ENCODE measurements at places on chromosomes 7 and 10.

DNA sequence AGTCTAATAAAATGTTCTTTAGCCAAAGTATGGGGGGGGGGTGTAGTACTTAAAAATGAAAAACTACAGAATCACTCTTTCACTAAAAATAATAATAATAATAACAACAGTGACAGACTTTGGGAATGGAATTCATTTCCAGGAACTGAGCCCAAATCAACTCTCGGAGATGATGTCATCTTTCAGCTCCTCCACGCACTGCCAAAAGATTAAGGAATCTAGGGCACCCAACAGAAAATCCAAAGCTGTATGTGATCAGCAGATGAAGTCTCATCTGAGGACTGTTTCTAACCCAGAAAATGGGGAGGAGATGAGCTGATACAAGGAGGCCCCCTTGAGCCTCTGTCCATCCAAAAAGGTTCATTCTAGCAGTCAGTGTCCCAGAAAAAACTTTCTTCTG, 54.5 kb downstream of the GRB10 start:
- no peak for DNase-seq

DNA sequence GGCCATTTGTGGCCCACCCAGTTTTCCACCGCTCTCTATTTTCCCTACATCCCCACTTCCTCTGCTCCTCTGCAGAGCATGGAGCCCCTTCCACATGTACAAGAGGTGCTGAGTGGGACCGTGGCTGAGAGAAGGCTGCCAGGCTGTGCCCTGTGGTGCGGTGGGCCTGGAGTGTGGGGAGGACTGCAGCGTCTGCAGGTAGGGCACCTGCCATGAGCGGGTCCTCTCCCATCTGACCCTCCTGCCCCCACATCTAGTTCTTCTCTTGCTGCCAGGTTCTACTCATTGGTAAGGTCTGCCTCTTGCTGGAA, 145.6 kb upstream of the FAM20C start:
- no peak for DNase-seq

- DNase-seq: no peak
These were observed 38.7 kb downstream of the PLXNA4 start for GRCh38 chr7:132537456-132538145.

- no peak for DNase-seq
These were observed 217.9 kb upstream of the ZMIZ1 start for GRCh38 chr10:78850644-78851435.

DNA sequence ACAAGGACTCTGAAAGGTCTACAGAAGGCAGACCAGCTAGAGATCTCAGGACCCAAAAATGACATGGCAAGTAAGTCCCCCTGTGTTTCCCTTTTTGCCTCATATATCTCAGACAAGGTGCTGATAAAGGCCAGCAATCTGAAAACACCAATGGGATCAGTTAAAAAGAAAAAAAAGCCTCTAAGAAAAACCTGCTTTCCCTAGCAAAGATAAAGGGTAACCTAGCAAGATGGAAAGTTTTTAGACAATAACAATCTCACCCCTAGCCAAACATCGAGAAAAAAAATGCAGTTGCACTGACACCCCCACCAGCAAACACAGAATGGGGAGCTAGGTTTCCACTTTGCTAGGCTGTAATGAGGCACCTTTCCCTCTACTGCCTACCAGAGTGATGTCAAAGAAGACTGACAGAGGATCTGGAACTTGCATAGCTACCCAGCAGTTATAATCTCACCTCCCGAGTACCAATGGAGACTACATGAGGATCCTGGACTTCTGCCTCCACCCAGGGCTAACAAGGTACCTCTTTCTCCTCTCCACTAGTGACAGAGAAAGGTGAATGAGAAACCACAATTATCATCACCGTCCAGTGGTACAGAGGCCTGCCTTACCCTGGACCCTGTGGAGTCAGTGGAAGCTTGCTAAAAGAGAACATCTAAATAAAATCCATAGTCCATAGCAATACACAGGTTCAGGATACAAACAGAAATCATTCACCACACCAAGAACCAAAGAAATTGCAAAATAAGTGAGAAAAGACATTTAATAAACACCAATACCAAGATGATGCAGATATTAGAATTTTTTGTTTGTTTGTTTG, 240.8 kb downstream of the ARHGAP12 start:
- no peak for DNase-seq

DNA sequence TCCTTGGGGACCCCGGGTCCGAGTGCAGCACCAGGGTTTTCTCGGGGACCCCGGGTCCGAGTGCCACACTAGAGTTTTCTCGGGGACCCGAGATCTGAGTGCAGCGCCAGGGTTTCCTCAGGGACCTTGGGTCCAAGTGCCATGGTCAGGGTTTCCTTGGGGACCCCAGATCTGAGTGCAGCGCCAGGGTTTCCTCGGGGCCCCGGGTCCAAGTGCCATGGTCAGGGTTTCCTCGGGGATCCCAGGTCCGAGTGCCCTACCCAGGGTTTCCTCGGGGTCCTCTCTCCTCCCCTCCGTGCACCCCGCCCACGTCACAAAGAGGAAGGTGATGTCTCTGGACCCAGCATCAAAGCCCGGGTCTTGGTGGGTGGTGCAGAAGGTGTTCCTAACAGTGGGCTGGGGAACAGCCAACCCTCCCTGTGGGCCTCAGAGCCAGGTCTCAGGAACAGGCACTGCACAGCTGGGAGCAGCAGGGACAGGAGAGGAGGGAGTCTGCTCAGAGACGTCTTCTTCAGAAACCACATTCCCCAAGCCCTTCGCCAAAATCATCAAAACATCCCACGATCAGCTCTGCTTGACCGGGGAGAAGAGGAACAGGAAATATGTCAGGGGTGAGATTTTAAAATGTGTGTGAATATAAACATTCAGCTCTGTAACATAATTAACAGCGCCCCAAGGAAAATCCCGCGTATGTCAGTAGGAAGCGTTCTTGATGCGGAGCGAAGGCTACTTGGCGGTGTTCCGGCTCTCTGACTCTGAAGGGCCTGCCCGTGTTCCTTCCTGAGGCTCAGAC, 540.7 kb downstream of the DNAJB6 start:
- DNase-seq: no peak

DNA sequence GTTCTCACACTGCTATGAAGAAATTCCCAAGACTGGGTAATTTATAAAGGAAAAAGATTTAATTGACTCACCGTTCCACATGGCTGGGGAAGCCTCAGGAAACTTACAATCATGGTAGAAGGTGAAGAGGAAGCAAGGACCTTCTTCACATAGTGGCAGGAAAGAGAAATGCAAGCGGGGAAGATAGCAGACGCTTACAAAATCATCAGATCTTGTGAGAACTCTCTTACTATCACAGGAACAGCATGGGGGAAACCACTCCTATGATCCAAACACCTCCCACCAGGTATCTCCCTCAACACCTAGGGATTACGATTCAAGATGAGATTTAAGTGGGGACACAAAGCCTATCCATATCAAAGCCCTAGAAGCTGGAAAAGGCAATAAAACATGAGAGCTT, 130.8 kb downstream of the MDFIC start:
- no peak for DNase-seq

- no peak for DNase-seq
These were observed 54.5 kb upstream of the FZD8 start for GRCh38 chr10:35696392-35697287.

DNA sequence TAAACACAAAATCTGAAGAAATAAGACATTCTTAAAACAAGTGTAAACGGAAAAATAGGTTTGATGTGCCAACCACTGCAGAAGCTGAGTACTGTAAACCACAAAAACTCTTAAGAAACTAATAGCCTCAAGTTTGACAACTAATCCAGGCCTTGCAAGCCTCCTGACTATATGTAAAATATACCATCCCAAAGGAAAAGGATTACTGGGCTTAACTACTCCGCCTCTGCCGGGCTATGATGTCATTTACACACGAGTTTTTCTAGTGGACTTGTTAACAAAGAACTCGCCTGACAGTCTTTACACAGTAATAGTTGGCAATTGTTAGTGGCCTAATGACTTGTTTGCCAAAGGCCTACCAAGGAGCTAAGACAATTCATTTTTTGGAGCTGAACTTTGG, 2.1 kb downstream of the KIF5B start:
- no peak for DNase-seq

- no peak for DNase-seq
These were observed 151.2 kb upstream of the FAM13C start for GRCh38 chr10:59513558-59513957.

DNA sequence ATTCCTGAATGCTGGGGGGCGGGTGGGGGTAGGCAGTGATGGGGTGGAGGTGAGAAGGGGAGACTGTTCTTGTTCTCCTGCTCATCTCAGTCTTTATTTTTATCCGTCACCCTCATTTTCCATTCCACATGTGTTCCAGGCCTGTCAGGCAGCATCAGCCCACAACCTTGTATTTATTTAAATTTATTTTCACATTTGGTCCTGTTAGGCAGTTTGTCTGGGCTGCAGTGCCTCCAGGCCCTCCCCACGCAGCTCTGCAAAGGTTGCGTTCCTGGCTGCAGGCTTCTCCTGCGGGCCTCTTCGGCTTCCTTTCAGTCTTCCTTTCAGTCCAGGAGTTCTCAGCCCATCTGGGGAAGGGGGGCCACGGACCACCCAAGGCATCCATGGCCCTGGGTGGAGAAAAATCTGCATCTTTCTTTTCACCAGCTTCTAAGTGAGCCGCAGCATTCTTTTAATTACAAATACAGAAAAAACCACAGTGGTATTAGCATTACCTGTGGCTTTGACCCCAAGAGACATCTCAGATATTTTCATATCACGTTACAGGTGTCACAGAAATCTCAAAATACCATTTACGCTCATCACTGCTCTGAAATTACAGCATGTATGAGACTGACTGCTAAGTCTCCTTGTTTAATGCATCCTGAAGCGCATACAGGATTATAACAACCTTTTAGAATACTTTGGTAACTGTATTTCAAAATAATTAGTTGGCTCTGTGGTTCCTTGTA, 94.0 kb downstream of the C10orf105 start:
- no peak for DNase-seq

GRCh38 chr7:124084024-124084423, 51.2 kb upstream of the TMEM229A start:
- DNase-seq: no peak

Measured in NCI-H460 (cell line).